ENCODE measurements at places on chromosomes 6 and 20. TPM values are rescaled to one million over a fixed set of nuclear protein-coding genes. Genes with fewer than 3 reads are reported as not detected.

DNA sequence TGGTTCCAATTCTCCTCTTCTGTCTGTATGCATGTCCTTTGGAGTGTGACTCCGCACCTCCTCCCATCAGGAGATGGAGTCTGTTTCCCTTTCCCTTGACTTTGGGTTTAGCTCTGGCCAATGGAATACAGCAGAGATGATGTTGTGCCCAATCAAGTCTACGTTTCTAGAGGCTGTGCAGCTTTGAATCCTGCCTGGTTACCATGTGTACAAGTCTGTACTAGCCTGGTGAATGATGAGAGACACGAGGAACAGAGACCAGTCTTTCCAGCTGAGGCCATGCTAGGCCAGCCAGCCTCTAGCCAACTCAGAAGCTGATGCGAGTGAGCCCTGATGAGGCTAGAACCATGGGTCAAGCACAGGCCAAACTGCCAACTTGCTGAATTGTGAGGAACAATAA, 83.2 kb downstream of the LAMP5 start:
- DNase-seq: no peak

DNA sequence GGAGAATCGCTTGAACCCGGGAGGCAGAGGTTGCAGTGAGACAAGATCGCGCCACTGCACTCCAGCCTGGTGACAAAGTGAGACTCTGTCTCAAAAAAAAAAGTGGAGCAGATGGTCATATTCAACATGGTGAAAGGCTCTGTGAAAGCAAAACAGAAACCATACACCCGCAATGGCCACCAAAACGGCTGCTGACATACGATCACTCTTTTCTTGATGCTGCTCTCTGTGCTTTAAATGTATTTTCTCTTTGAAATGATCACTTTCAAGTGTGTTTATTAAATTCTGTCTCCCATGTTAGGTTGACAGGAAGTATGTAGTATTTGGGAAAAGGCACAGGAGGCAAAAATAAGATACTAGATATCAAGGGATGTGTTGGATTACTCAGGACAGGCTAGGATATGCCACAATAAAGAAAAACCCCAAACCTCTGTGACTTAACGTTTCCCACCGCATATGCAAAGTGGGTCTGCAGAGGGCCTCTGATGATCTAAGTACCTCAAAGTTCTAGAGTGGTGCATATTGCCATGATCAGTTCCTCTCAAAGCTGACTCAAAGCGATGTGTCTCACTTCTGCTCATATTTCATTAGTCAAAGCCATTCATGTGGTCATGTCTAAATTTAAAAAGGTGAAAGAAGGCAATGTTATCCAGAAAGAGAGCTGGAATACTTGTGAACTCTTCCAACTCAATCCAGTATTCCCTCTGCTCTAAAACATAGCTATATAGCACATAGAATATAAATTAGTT, 155.1 kb upstream of the SOX4 start:
- peak; percentile 65 for DNase-seq

DNA sequence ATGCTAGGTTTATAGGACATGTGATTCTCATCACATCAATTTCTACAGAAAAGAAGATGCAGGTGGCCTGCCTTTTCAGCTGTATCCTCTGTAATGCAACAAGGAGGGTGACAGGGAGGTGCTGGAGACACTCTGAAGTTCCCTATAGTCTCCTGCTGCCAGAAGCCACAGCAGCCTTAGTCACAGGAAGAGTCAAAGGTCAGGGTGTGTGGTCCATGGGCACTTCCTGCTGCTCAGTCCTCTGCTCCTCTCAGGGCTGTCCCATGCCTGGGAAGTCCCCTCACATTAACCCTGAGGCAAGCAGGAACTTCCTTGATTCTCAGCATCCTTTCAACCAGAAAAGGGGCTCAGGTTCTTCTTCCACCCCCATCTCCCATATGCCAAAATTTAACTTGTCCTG, 144.8 kb upstream of the FOXA2 start:
- DNase-seq: peak; percentile 30

Gene PBOV1
- total RNA-seq: not detected

Gene EPPIN
- not detected for total RNA-seq

Gene TMEM244
- total RNA-seq: 2.7 TPM

Gene HLA-DQA1
- total RNA-seq: 0.40 TPM

Gene DEFB132
- not detected for total RNA-seq

Gene PLAGL2
- 4.6 TPM for total RNA-seq

Gene EDN3
- not detected for total RNA-seq

Data from Daoy (cell line).